ENCODE measurements at places on chromosomes 4 and X.

DNA sequence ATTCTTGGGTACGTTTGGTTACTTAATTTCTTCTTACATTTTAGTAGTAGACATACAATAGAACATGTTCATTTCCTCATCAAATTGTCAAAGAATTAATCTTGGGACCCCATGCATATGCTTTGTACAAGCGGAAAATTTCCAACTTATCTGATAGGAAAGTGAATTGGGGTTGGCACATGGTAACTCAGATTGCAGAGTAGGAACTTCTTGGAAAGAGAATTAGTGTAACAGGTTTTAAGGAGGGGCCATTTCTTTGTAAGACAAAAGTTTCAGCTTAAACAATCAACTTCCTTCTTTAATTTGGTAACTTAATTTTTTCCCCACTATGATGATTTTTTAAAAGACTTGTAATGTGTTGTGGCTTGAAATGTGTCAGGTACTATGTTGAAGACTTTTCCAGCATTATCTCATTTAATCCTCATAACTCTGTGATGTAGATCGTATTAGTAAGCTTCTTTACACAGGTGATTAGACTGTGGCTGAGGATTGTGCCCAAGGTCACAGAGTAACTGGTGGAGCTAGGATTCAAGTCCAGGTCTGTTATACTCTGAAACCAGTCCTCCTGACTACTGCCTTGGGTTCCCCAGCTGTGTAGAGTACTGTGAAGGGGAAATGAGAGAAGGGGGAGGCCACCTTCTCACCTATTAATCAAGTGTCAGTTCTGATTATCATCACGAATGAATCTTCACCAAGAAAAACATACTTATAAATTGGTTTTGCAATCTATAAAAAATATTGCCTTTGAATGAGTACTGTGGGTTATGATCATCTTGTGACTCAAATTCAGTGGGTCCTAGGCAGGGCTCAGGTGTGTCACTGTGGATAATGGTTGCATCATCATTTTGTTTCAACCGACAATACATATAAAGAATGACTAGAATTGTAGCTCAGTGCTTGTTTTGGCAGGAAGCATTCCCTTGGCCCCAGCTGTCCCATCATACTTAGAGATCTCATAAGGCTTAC, 4.3 kb downstream of the GK start:
- DNase-seq: no peak

DNA sequence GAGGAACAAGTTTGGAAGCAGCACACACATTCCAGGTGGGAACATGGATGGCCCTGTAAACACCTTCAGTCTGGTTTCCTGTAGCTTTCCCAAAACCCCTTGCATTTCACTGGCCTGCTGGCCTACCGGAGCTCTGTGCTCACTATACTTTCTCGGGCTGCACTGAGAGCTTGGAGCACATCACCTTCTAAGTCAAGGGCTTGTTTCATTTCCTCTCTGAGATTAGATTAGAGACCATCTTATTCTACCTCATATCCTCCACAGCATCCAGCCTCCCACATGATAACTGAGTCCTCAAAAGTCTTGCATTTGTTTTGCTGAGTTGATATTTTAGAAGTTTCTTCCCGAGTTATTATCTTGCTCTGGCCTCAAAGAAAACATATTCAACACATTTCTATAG, 147.7 kb downstream of the RASL11B start:
- no peak for DNase-seq

DNA sequence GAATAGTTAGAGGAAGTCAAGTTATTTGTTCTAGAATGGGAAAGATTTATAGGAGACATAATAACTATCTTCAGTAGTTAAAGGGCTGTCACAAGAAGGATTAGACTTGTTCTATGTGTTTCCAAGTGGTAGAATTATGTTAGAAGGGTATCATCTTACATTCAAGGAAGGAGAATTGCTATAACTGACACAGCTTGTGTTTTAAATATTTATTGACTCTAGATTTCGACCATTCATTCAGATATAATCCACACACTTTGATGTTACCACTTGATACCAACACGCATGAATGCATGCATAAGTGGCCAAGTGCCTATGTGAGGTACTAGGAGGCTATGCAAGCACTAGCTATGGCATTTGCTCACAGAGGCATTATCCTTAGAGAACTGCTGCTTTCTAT, 122.7 kb downstream of the CCNB3 start:
- no peak for DNase-seq

DNA sequence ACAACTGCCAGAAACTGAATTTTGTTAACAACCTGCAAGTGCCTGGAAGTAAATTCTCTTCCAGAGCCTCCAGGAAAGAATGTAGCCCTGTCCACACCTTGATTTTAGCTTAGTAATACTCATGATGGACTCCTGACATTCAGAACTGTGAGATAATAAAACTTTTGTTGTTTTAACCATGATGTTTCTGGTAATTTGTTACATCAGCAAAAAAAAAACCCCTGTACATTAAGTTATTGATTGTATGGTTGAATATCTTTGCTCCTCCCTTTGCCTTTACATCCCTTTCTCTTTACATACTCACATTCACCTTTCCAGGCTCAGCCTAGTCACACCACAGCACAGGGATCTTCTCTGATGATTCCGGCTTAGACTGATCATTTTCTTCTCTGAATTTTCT, 881.8 kb upstream of the GRID2 start:
- DNase-seq: no peak

DNA sequence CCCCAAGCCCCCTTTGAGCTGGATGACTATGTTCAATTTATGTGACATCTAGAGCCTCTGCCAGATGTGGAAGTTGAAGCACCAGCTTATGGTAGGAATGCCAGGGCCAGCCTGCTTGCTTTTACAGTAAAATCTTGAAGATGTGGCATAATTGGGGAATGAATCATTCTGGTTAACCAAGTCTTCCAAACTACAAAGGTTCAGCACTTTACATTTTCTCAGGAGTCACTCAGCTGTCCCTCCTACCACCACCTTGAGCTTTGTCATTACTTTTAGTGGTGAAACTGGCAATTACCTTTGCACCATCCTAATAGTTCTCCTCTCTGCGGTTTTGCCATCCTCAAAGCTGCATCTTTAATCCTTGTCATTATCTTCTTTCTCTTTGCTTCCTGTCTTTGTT, 172.2 kb downstream of the HS6ST2 start:
- DNase-seq: no peak

DNA sequence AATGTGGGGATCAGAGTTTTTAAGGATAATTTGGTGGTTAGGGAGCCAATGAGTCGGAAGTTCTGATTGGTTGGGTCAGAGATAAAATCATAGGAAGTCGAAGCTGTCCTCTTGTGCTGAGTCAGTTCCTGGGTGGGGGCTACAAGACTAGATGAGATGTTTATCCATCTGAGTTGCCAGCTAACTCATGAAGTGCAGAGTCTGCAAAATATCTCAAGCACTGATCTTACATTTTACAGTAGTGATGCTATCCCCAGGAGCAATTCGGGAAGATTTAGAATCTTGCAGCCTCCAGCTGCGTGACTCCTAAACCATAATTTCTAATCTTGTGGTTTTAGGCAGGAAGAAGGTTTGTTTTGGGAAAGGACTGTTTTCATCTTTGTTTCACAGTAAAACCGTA, 565.8 kb upstream of the SPANXN1 start:
- DNase-seq: no peak

GRCh38 chrX:131671735-131672134, 127.9 kb downstream of the OR13H1 start:
- no peak for DNase-seq

GRCh38 chr4:151486168-151486567, 77.2 kb downstream of the FHIP1A start:
- no peak for DNase-seq

DNA sequence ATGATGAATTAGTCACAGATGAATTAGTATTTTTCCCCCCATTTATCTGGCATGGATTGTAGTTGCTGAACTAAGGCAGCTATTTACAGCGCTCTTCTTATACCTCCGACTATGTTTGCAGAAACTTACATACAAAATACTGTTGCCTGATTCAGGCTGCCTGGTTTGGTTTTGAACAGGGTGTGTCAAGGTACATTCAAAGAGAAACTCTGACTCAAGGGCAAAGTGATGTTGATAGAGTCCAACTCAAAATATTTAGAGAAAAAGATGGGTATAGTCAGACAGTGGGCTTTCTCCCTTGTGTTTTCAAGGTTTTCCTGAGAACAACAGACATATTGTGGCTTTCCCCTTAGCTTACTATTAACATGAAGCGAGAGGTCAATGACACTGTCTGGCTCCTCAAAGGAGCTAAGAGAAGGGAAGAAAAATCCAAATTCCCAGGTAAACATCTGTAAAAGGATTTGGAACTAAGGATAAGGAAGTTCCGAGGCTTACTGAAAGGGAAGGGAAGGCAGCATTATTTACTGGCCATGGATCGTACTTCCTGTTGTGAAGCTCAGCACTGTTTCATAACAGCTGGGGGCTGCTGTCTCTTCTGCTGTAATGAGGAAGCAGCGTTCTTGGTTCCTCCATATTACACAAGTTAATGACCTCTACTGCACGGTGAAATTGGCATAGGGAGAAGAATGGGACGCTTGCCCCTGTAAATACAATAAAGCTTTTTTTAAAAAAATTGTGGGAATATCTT, 30.9 kb downstream of the FAM9C start:
- DNase-seq: no peak

DNA sequence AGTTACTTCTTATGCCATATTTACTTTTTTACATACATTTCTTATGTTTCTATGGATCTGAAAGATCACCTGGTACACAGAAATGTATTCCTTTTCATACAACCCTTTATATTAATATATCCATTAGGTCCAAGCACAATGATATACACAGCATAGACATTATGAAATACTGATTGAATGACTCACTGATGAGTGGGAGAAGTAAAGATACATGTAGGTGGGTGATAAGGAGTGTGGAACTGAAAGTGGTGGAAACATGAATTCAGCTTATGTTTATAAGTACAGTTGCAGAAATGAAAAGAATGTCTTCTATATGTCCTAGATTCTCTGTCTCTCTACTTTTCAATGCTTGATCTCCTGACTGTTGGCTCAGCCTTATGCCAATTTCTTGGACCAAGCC, 87.9 kb downstream of the YIPF7 start:
- no peak for DNase-seq

GRCh38 chr4:108395786-108396185, 224.6 kb upstream of the RPL34 start:
- no peak for DNase-seq
